Activated CD4-positive, alpha-beta T cell treated with anti-CD3 and anti-CD28 coated beads, Interleukin-2, amount 10 ng/mL, durations not matched to agents 7 days and 5 days (primary cell): ENCODE measurements at places on chromosomes 3 and 15. TPM values are rescaled to one million over a fixed set of nuclear protein-coding genes. Genes with fewer than 3 reads are reported as not detected.

The AQP9 gene
- not detected for total RNA-seq

The SKOR1 gene
- total RNA-seq = 0.30 TPM

The NCKIPSD gene
- 41.5 TPM for total RNA-seq

The MORC1 gene
- not detected for total RNA-seq

The CEP19 gene
- total RNA-seq = 5.3 TPM

The GXYLT2 gene
- total RNA-seq = not detected

The CCR1 gene
- total RNA-seq = 6.6 TPM

The ADGRG7 gene
- not detected for total RNA-seq

The NKTR gene
- 106 TPM for total RNA-seq

The ATP2B2 gene
- not detected for total RNA-seq

The REC114 gene
- not detected for total RNA-seq

The CCDC13 gene
- 0.60 TPM for total RNA-seq
